ENCODE measurements at places on chromosomes 6 and 20.

DNA sequence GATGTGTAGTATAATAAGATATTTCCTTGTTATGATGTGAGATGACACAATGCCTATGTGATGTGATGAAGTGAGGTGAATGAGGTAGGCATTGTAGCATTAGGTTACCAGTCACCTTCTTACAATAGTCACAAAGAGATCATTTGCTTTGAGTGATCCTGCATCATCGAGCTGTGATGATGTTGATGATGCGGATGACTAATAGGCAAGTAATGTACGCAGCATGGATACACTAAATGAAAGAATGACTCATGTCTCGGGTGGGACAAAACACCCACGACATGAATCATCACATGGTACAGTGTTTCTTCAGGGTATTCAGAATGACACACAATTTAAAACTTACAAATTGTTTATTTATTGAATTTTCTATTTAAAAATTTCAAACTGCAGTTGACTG lies 806.3 kb upstream of the GJE1 start:
- DNase-seq: peak; percentile 37

DNA sequence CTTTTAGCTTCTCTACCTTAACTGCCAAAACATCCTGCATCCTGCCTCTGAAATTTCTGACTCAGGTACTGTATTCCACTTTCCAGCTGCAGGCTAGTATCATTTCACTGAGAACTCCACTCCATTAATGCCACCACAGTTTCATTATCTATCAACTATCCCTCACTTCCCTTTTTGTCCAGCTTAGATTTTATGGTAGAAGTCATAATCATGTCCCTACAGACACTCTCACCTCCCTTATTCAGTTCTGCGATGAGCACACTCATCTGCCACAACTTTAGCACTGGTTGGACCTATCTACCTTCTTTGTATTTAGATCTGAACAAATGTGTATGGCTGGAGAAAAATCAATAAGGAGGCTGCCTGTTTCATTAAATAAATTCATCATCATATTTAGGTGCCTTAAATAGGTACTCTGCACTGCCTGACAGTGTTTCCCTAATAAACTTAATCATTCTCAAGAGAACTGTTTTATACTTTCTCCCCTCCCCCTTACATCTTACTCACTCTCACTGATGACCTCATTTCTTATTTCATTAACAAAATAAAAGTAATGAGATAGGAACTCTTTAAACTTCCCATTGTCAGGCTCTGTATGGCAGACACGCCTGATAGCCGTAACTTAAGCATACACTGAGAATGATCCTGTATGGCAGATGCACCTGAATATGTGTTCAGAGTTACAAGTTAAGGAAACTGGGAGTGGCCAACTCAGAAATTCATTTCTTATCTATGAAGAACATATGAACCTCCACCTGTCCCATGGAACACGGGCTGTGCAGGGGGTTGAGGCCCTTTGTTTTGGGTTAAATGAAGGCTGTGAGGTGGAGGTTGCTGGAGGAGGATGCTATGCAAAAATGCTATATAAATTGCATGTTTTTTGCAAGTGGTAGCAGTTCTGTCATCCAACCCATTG lies 95.3 kb upstream of the MAN1A1 start:
- DNase-seq: no peak

DNA sequence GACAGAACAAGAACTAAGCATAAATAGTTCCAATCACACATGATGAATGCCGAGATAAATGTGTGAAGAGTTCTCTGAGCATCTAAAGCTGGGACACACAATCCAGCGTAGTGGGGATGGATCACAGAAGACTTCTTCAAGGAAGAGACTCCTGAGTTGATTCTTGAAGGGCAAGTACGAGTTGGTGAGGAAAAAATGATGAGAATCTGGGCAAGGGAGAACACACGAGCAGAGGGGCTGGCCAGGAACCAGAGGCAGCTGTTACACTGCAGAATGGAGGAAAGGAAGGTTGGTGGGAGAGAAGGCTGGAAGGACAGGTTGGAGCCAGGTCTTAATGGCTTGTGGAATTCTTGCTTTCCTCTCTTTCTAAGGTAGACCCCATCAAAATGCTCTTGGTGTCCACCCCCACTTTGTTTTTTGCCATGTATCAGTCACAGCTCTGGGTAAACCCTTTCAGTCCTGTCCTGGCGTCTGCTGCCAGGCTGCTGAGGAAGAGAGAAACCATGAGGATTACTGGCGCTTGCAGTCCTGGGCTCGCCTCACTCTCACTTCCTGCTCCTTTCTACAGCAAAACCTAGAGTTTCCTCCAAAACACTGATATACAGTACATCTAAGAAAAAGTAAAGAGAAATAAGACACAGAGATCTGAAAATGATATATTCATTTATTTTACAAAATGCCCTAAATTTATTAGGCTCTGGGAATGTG lies 127.6 kb upstream of the FAM184A start:
- DNase-seq: no peak

DNA sequence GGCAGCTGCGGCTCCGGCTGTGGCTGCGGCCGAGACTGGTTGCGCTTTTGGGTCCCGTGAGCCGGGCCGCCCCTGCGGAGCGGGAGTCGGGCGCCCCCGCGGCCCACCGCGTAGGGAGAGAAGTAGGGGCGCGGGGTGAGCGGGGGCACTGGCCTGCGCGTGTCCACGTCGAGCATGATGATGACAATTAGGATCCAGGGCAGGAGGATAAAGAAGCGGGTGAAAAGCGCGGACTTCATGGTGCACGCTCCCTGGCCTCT lies 739 bp downstream of the B3GAT2 start:
- no peak for DNase-seq
